Stimulated activated CD4-positive, alpha-beta T cell treated with anti-CD3 and anti-CD28 coated beads, Interleukin-1b, Interleukin-23, amount 100 ng/mL, for 48 hours (primary cell): ENCODE measurements at places on chromosomes 5 and 9.

GRCh38 chr5:101878190-101878589 lies 417.9 kb downstream of the SLCO4C1 start:
- no peak for DNase-seq

DNA sequence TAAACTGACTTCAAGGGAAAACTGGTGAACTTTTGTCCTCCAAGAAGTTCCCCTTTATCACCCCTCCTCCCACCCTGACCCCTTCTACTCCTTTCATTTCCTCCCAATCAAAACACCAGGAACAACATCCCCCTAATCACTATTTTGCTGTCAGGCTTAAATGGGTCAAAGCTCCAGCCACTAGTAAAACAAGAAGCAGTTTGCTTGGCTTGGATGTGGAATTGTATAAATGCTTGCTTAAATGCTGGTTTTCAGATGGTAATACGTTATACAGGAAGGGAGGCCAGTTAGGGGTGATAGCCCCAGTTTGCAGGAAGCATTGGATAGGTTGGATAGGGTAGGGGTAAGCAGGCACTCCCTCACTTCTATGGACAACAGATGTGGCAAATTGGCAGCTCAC lies 473.6 kb downstream of the AGTPBP1 start:
- no peak for DNase-seq

GRCh38 chr5:91143840-91144239 lies 239.3 kb downstream of the ARRDC3 start:
- no peak for DNase-seq

DNA sequence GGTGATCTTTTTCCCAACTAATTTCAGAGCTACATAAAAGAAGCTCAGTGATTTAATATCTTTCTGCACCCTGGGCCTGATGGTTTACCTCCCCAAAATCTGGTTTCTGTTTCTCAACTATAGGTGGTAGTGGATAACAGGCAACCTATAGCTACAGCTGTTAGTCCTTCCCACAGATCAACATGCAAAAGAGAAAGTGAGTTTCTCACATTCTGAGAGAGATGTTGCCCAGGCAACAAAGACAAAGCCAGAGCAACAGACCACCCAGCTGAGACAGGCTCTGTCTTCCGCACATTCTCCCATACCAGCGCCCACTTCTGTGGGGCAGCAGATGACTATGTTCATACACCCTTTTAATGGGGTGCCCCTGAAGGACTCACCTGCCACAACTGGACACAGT lies 40.7 kb upstream of the PPP2R2B start:
- DNase-seq = no peak

- DNase-seq = no peak
These were observed 64.6 kb downstream of the GADD45G start for GRCh38 chr9:89669361-89669842.

DNA sequence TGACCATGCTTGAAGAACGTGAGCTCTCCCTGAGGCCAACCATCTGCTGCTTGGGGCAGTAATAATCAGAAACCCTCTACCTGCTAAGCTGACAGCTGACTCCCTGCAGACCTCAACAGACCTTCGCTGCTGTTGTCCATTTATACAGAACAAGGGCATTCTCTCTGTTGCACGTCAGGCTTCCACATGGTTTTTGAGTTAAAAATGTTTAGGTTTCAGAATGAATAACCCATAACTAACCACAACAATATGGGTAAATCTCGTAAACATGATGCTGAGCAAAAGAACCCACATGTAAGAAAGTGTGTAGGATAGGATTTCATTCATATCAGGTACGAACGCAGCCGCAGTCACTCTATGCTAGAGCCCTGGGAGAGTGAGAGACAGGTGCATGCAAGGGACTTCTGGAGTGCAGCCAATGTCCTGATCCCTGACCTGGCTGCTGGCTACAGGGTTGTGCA lies 348.5 kb downstream of the MED10 start:
- DNase-seq = no peak

GRCh38 chr9:125161284-125161918 lies 18.1 kb upstream of the SCAI start:
- DNase-seq = no peak
